Muscle of leg (tissue), 16 donors: ENCODE measurements at places on chromosomes 5 and 9.

DNA sequence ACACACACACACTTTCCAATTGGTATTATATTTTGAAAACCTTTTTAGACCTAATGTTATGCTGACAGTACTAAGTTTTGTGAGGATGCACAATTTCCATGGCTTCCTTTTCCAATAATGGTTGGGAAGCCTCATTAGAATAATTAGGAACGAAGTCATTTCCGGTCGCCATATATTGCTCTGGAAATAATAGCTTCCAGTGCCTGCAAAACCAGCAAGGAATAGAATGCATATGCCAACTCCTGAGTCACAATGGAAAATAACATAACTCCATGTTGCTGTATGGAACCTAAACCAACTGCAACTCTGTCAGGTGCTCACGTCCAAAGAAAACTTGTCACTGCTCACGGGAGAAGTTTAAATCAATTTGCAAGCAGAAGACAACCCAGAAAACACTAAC, 222.0 kb downstream of the EBF1 start:
- no peak overlapping the region for H3K4me3 ChIP-seq
- H3K4me1 ChIP-seq, result peaks cover 5% of the 10 kb centered on the region
- H3K27me3 ChIP-seq, result no peaks in the 10 kb centered on the region
- peak; percentile 63 for DNase-seq
- H3K36me3 ChIP-seq, result no peaks in the 10 kb centered on the region

DNA sequence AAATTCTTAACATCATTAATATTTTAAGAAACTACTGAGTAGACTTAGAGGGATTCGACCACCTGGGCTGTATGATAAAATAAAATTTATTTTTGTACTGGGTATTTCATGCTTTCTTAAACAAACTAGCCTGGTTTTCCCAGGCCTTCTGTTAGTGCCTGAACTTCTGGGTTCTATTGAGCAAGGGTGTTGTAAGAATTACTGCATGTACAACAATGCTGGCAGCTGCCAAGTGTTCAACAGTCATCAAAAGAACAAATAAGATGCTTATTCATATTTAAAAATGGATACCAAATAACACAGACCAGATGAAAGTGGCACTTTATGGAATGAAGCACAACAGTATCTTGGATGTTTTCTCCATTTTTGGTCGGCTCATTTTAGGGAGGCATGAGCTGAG, 123.2 kb upstream of the FBXL7 start:
- H3K4me3 ChIP-seq, result no peak overlapping the region
- no peaks in the 10 kb centered on the region for H3K4me1 ChIP-seq
- H3K36me3 ChIP-seq, result no peaks in the 10 kb centered on the region

- H3K4me3 ChIP-seq, result no peak overlapping the region
- DNase-seq, result no peak
- no peak overlapping the region for H3K27ac ChIP-seq
- no peaks in the 10 kb centered on the region for H3K4me1 ChIP-seq
- no peaks in the 10 kb centered on the region for H3K27me3 ChIP-seq
These were observed 39.9 kb upstream of the RNF130 start for GRCh38 chr5:180111273-180112002.

- H3K27me3 ChIP-seq, result no peaks in the 10 kb centered on the region
- no peak for DNase-seq
- no peak overlapping the region for H3K4me3 ChIP-seq
- H3K27ac ChIP-seq, result no peak overlapping the region
- no peaks in the 10 kb centered on the region for H3K4me1 ChIP-seq
These were observed 54.9 kb downstream of the WDR41 start for GRCh38 chr5:77437194-77437593.

- peak; percentile 81 for DNase-seq
- H3K4me1 ChIP-seq, result peaks cover 40% of the 10 kb centered on the region
- peaks cover 20% of the 10 kb centered on the region for H3K36me3 ChIP-seq
- peak overlapping the region; percentile 62 for H3K27ac ChIP-seq
- H3K27me3 ChIP-seq, result no peaks in the 10 kb centered on the region
These were observed 294.1 kb downstream of the FANCC start for GRCh38 chr9:95023217-95024003.

GRCh38 chr9:134554373-134555093, 87.1 kb upstream of the COL5A1 start:
- no peak overlapping the region for H3K4me3 ChIP-seq
- H3K27ac ChIP-seq, result peak overlapping the region; percentile 93
- no peak for DNase-seq
- H3K27me3 ChIP-seq, result no peaks in the 10 kb centered on the region

DNA sequence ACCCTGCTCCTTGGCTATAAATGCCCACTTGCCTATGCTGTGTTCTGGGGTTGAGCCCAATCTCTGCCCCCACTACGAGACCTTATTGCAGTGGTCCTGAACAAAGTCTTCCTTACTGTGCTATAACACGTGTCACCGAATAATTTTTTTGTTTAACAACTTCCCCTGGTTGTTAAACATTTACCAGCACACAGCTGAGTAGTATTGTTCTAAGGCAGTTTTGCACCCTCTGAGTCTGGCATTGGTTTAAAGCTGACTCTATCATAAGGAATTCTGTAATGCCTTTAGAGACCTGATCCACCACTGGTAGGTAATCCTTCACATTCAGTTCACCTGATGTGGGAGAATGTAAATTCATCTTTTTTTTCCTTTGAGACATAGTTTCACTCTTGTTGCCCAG, 25.6 kb upstream of the ANKRD31 start:
- H3K27me3 ChIP-seq, result no peaks in the 10 kb centered on the region
- no peaks in the 10 kb centered on the region for H3K36me3 ChIP-seq
- no peak overlapping the region for H3K27ac ChIP-seq
- no peak for DNase-seq

GRCh38 chr9:92602413-92602812, 66.6 kb upstream of the ECM2 start:
- DNase-seq, result peak; percentile 61
- H3K4me3 ChIP-seq, result no peak overlapping the region
- H3K27me3 ChIP-seq, result no peaks in the 10 kb centered on the region
- H3K36me3 ChIP-seq, result no peaks in the 10 kb centered on the region
- peaks cover 51% of the 10 kb centered on the region for H3K4me1 ChIP-seq
- peak overlapping the region; percentile 91 for H3K27ac ChIP-seq

GRCh38 chr5:82129723-82130285, 148.3 kb downstream of the RPS23 start:
- no peak for DNase-seq
- H3K36me3 ChIP-seq, result no peaks in the 10 kb centered on the region
- no peak overlapping the region for H3K4me3 ChIP-seq
- no peaks in the 10 kb centered on the region for H3K4me1 ChIP-seq
- no peaks in the 10 kb centered on the region for H3K27me3 ChIP-seq

DNA sequence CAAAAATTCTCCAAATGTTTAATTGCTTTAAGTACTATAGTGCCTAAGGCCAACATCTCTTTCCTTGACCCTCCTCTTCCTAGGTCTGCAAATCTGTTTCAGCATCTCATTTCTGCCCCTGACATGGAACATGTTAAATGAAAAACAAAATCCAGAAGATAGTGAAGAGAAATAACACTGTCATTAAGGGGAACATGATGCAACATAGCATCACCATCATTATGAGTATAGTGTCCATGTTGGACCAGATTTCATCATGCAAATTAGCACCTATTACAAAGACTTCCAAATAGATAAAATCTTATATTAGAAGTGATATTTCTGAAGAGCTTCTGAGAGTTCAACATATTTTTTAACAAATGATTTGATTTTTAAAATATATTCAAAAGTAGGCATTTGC, 375.2 kb downstream of the PTPRD start:
- no peaks in the 10 kb centered on the region for H3K36me3 ChIP-seq
- H3K4me3 ChIP-seq, result no peak overlapping the region
- no peak overlapping the region for H3K27ac ChIP-seq
- no peaks in the 10 kb centered on the region for H3K27me3 ChIP-seq
- H3K4me1 ChIP-seq, result no peaks in the 10 kb centered on the region

- no peaks in the 10 kb centered on the region for H3K27me3 ChIP-seq
- peak; percentile 7 for DNase-seq
- H3K36me3 ChIP-seq, result no peaks in the 10 kb centered on the region
- H3K4me3 ChIP-seq, result no peak overlapping the region
- H3K4me1 ChIP-seq, result no peaks in the 10 kb centered on the region
These were observed 18.7 kb downstream of the XRCC4 start for GRCh38 chr5:83095957-83096539.

GRCh38 chr5:173744551-173744950, 128.1 kb upstream of the BOD1 start:
- peaks cover 18% of the 10 kb centered on the region for H3K4me1 ChIP-seq
- DNase-seq, result peak; percentile 50
- peak overlapping the region; percentile 29 for H3K27ac ChIP-seq
- H3K4me3 ChIP-seq, result no peak overlapping the region
- no peaks in the 10 kb centered on the region for H3K36me3 ChIP-seq
- no peaks in the 10 kb centered on the region for H3K27me3 ChIP-seq

DNA sequence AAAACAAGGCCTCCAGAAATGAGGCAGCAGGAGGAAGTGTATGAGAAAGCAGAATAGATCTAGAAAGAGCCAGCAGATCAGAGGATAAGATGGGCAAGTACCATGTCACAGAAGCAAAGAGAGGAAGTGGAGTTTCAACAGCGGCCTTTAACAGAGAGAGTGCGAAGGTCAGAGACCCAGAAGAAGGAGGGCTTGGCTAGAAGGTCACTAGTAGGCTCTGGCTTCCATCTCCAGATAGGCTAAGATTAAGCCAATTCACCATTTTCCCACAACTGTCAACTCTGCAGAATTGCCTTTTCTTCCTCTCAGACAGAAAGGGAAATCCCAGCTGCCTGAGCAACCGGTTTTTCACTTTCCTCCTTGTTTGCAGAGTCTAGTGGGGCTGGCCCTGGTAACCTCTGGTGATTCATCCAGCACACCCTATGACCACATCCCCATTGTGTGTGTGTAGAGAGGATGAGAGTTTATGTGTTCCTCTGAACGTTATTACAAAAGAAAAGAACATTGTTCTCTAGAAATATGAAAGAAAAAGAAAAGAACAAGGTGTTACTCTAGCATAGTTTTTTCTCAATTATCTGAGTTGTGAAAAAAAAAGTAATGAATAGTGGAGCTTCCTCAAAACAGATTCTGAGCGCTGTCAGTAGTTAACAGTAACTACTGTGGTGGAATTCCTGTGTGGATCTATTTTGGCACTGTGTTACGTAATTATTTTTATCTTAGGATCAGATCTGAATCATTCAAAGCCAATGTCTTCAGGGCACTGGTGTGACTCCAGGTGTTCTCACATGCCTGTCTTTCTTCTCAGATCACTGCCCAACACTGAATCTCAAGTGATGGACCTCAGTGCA, 220.4 kb downstream of the ARRDC3 start:
- peaks cover 6% of the 10 kb centered on the region for H3K4me1 ChIP-seq
- peak overlapping the region; percentile 31 for H3K27ac ChIP-seq
- no peak overlapping the region for H3K4me3 ChIP-seq
- no peaks in the 10 kb centered on the region for H3K27me3 ChIP-seq

DNA sequence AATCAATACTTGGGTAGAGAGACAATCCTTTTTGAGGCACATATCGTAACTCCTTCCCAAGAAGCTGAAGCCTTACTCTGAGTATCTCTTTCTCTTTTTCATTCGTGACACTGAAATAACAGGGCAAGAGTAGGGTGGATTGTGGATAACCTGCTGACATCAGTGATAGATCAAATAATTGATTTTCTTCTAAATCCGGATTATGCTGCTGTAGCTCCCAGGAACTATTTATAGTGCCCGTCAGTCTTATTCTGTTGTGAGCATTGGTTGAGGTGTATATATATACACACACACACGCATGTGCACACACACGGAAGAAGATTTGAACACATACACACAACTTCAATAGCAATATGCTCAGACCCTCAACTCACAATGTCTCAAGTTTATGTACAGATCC, 43.2 kb upstream of the GLRA1 start:
- H3K27me3 ChIP-seq, result no peaks in the 10 kb centered on the region
- no peak for DNase-seq
- no peak overlapping the region for H3K4me3 ChIP-seq
- H3K36me3 ChIP-seq, result no peaks in the 10 kb centered on the region

DNA sequence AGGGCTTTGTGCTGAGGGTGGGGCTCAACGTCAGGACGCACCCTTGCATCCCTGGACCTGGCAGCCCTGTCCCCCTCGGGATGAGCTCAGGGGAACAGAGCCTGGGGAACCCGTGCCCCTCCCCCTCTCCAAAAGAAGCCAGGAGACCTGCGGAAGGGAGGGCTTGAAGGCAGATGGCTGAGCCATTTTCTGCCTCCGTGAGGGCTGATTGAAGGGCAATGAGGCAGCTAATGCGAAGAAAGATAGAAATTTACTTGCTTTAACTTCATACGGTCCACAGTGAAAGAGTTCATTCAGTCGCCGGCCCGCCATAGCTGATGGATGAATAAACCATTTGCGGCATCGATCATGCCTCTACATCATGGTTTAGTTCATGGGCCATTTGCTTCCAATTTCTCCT, 28.8 kb downstream of the ASS1 start:
- peaks cover 97% of the 10 kb centered on the region for H3K27me3 ChIP-seq
- no peak for DNase-seq
- H3K4me3 ChIP-seq, result no peak overlapping the region
- no peak overlapping the region for H3K27ac ChIP-seq
- no peaks in the 10 kb centered on the region for H3K4me1 ChIP-seq
- H3K36me3 ChIP-seq, result peaks cover 9% of the 10 kb centered on the region

DNA sequence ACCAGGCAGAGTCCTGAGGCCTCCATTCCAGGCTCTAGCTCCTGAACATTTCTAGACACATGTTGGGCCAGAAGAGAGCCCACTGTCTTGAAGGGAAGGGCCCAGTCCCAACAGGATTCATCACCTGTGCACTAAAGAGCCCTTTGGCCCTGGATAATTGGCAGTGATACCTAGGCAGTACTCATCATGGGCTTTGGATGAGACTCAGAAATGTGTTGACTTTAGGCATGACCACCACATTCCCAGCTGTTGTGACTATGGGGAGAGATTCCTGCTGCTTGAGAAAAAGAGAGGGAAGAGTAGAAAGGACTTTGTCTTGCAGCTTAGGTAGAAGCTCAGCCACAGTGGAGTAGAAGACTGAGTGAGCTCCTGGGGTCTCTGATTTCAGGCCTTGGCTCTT, 138.4 kb upstream of the DAPK1 start:
- H3K4me1 ChIP-seq, result peaks cover 2% of the 10 kb centered on the region
- no peak overlapping the region for H3K27ac ChIP-seq
- H3K4me3 ChIP-seq, result no peak overlapping the region
- no peaks in the 10 kb centered on the region for H3K27me3 ChIP-seq

GRCh38 chr5:25963251-25964008, 1075.0 kb downstream of the CDH9 start:
- no peaks in the 10 kb centered on the region for H3K27me3 ChIP-seq
- H3K4me1 ChIP-seq, result no peaks in the 10 kb centered on the region
- H3K36me3 ChIP-seq, result no peaks in the 10 kb centered on the region
- H3K4me3 ChIP-seq, result no peak overlapping the region

DNA sequence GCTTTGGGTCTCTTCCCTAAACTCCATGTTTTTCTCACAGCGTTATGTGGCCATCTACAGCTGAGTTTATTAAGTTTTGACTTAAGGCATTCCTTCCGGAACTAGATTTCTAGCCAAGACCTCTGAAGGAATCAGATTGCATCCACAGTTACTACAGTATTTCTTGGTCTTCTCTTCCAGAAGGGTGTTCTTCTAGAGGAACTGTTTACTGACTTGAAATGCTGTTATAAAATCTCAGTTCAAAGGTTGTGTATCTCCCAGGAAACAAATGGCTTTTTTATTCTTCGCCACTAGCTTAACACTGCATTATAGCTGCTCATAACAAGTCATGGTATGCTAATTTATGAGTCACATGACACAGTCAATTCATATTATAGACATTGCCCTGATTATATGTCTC, 55.3 kb upstream of the RAD23B start:
- peaks cover 9% of the 10 kb centered on the region for H3K4me1 ChIP-seq
- DNase-seq, result peak; percentile 80
- H3K27ac ChIP-seq, result no peak overlapping the region
- H3K4me3 ChIP-seq, result no peak overlapping the region
- no peaks in the 10 kb centered on the region for H3K27me3 ChIP-seq

- peaks cover 88% of the 10 kb centered on the region for H3K27me3 ChIP-seq
- no peak for DNase-seq
- H3K27ac ChIP-seq, result no peak overlapping the region
- peaks cover 22% of the 10 kb centered on the region for H3K4me1 ChIP-seq
- no peak overlapping the region for H3K4me3 ChIP-seq
- no peaks in the 10 kb centered on the region for H3K36me3 ChIP-seq
These were observed 6.9 kb downstream of the NKX2-5 start for GRCh38 chr5:173228107-173228506.
